Upper lobe of left lung (tissue), 6 donors: ENCODE measurements at places on chromosomes 5 and 9. TPM values are rescaled to one million over a fixed set of nuclear protein-coding genes. Genes with fewer than 3 reads are reported as not detected.

Gene NFX1
- 61.1 TPM for total RNA-seq

Gene KIF3A
- total RNA-seq: 22.0 TPM

Gene RIMOC1
- 14.6 TPM for total RNA-seq

Gene PNPLA7
- total RNA-seq: 24.6 TPM

Gene C5orf63
- total RNA-seq: 1.9 TPM

Gene OLFML2A
- total RNA-seq: 17.8 TPM

Gene WNK2
- 4.1 TPM for total RNA-seq

Gene FBP2
- total RNA-seq: not detected

Gene LCN10
- 17.8 TPM for total RNA-seq

Gene CDX1
- total RNA-seq: 0.30 TPM

Gene CER1
- total RNA-seq: not detected

Gene LHX3
- 0.20 TPM for total RNA-seq

Gene VDAC1
- total RNA-seq: 105 TPM

Gene ZDHHC21
- total RNA-seq: 12.8 TPM

Gene DPYSL3
- 62.8 TPM for total RNA-seq

Gene ACOT12
- not detected for total RNA-seq

Gene LIFR
- 84.5 TPM for total RNA-seq

Gene PCDHGA10
- total RNA-seq: 3.0 TPM

Gene KCNT1
- not detected for total RNA-seq

Gene SHLD3
- 3.1 TPM for total RNA-seq

Gene NTRK2
- total RNA-seq: 0.33 TPM

Gene SLC34A1
- total RNA-seq: not detected
